Bronchial smooth muscle cell (primary cell): ENCODE measurements at places on chromosomes 1 and 21. TPM values are rescaled to one million over a fixed set of nuclear protein-coding genes. Genes with fewer than 3 reads are reported as not detected.

The RNF186 gene
- total RNA-seq: not detected in 2 replicates

The CD101 gene
- 0.60 and 0.63 TPM in 2 replicates for total RNA-seq

The RO60 gene
- 87.8 and 94.3 TPM in 2 replicates for total RNA-seq

The AZIN2 gene
- 5.2 and 6.0 TPM in 2 replicates for total RNA-seq

The VSIG8 gene
- under 0.01 TPM in 2 replicates for total RNA-seq

The GBP7 gene
- not detected in 2 replicates for total RNA-seq
